ENCODE measurements at places on chromosomes 4 and X.

- DNase-seq, result no peak
Observed at GRCh38 chr4:122170775-122171174, 18.6 kb downstream of the BLTP1 start.

GRCh38 chrX:53813670-53814440 lies 127.3 kb upstream of the HUWE1 start:
- no peak for DNase-seq

GRCh38 chr4:188408244-188409030 lies 269.2 kb downstream of the TRIML1 start:
- no peak for DNase-seq

DNA sequence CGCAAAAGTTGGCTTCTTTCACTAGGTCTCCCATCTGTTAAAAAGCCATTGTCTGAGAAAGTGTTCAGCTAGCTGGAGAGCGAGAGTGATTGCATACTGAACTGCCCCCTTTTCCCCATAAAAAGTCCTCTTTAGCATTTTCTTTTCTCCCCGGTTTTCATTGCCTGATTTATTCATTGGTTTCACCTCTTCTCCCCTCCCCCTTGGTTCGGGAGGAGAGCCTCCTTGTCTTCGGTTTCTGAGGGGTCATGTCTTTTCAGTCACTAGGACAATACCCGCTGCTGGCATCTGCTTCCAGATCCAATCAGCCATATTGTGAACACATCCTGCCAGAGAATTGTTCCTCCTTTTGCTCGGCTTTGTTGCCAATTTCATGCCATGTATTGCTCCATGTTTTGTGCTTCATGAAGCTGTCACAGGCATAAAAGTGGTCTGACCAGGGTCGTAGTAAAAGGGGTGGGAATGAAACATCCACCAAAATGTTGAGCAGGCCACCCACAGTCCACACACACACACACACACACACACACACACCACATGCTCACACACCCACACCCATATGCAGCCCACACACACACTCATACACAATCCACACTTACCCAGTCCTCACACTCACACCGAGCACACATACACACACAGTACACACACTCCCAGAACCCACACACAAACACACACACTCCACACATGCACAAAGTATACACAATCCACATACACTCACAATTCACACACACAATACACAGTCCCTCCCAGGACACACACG lies 136.0 kb downstream of the NKX6-1 start:
- no peak for DNase-seq

- no peak for DNase-seq
Observed at GRCh38 chrX:629230-630006, 1.2 kb upstream of the SHOX start.

DNA sequence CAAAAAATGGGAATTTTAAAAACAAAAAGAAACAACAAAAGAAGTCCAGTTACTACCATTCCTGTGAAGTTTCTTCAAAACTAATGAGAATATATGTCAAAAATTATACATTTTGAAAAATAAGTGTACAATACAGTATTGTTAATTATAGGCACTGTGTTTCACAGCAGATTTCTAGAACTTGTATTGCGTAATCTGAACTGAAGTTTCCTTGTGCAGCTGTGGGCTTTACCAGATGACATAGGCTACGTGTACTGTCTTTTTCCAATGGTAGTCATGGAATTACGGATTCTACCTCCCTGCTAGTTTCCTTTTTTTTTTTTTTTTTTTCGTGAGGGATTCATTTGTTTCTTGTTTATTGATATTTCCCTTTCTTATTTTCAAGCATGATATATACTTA lies 113.8 kb upstream of the GABRA2 start:
- DNase-seq, result no peak

DNA sequence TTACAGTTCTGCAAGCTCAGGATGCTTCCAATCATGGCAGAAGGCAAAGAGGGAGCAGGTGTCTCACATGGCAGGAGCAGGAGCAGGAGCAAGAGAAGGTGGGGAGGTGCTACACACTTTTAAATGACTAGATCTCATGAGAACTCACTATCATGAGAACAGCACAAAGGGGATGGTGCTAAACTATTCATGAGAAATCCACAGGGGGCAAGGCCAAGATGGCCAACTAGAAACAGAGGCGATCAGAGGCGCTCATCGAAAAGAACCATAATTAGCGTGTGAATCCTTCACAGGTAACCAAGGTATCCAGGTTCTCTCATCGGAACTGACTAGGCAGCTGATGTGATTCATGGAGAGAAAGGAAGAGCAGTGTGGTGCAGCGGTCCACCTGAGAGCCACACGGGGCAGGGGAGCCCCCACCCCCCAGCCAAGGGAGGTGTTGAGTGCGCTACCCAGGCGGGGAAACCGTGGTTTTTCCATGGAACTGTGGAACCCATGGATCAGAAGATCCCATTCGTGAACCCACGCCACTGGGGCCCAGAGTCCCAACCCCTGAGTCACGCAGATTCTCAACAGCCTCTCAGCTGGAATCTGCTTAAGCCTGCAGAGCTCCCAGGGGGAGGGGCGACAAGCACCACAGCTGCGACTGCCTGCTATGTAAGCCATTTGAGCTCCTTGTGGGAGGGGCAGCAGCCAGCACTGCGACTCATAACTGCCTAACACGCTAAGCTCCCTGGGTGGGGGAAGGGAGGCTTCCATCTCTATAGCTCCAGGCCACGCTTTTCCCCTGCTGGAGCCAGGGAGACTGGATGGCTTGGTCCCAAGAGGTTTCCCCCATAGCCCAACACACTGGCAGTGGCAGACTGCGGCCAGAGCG lies 46.7 kb downstream of the FGF16 start:
- no peak for DNase-seq

GRCh38 chrX:19867411-19867732 lies 20.0 kb downstream of the SH3KBP1 start:
- DNase-seq, result no peak

GRCh38 chrX:114611018-114611619 lies 27.2 kb downstream of the HTR2C start:
- DNase-seq, result peak; percentile 16

GRCh38 chrX:10557166-10557565 lies 63.2 kb downstream of the MID1 start:
- DNase-seq, result no peak

GRCh38 chr4:151472711-151473110 lies 63.7 kb downstream of the FHIP1A start:
- no peak for DNase-seq

DNA sequence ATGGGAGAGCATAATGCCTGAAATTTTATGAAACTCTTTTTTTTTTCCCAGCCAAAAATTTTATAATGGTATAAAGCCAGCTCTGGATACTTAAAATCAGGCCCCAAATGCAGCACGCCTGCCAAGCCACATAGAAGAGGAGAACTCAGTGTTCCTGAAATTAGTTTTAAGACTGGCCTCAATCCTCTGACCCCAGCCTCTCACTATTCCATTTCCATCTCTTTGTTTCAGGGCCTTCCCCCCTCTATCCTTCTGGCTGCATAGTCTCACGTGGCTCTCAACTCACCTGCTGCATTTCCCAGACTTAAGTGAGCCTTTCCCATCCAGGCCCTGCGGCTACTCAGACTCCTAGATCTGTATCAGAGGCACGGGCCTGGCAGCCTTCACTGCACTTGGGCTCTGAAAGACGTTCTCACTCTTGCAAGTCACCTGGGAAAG lies 5.2 kb upstream of the CBR4 start:
- no peak for DNase-seq

GRCh38 chr4:157052429-157053040 lies 23.4 kb upstream of the GLRB start:
- DNase-seq, result no peak

- no peak for DNase-seq
Observed at GRCh38 chrX:153880440-153880815, 5.5 kb downstream of the L1CAM start.

- DNase-seq, result no peak
Observed at GRCh38 chrX:153670748-153671588, 2.6 kb downstream of the PNCK start.

DNA sequence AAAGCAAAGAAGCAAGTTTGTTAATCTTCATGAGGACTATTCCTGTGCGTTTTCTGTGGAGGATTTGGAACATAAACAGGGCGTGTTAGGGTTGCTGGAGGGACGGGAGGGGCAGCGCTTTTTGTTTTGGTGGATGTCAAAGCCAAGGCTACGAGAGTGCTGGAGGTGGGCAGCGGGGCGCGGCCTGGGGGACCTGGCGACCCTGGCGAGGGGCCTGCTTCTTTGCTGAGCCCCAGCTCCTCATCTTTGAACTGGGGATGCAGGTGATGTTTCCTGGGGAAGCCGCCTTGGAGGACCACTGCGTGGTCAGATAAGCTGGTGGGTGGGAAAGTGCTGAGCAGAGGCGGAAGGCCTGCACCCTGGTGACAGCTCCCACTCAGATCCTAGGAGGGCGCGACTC lies 55.2 kb downstream of the SORCS2 start:
- DNase-seq, result no peak

GRCh38 chrX:107731831-107732502 lies 43.6 kb downstream of the TSC22D3 start:
- no peak for DNase-seq

DNA sequence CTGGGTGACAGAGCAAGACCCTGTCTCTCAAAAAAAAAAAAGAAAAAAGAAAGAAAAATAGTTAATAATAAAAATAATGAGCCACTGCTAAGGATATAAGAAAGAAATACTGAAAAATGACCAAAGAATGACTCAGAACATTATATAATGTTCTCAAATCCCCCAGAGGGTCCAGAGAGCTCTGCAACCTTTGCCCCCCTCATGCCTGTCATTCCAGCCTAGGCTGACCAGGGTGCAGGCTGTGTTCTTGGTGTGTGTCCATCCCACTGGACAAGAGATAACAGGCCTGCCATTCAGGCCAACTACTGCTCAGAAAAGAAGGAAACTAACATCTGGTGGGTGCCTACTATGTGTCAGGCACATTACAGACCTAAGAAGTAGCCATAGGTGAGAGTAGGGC lies 72.7 kb upstream of the EDNRA start:
- DNase-seq, result no peak

DNA sequence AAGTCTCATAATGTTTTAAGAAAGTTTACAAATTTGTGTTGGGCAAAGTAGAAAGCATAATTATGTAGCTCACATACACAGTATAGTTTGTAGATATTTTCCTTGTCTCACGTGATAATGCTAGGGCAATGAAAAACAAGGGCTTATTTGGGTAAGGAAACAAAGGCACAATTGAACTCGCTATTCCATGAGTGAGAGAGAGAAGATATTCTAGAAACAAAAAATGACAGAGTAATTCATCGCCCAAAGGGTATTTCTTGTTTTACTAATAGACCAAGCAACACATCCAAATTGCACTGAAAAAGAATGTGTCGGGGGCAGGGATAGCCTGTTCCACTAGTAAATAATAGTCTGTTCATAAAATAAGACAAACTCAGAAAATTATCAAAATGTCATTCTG lies 3.6 kb upstream of the ASB11 start:
- no peak for DNase-seq

DNA sequence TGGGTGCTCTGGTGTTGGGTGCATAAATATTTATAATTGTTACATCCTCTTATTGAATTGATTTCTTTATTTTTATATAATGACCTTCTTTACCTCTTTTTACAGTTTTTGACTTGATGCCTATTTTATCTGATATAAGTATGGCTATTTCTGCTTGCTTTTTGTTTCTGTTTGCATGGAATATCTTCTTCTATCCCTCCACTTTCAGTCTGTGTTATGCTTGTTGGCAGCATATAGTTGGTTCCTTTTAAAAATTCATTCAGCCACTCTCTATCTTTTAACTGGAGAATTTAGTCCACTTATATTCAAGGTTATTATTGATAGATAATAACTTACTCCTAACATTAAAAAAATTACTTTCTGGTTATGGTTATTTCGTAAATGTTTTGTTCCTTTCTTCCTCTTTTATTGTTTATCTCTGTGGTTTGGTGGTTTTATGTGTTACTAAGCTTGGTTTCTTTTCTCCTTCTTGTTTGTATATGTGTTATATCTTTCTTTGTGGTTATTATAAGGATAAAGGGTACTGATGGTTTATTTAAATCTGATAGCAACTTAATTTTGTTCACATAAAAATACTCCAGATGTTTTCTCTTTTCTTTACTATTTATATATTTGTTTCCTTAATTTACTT lies 69.5 kb downstream of the IL15 start:
- DNase-seq, result no peak

- DNase-seq, result no peak
Observed at GRCh38 chr4:7830747-7831146, 108.9 kb downstream of the AFAP1 start.

- DNase-seq, result no peak
Observed at GRCh38 chr4:169996379-169997240, 29.6 kb downstream of the MFAP3L start.

DNA sequence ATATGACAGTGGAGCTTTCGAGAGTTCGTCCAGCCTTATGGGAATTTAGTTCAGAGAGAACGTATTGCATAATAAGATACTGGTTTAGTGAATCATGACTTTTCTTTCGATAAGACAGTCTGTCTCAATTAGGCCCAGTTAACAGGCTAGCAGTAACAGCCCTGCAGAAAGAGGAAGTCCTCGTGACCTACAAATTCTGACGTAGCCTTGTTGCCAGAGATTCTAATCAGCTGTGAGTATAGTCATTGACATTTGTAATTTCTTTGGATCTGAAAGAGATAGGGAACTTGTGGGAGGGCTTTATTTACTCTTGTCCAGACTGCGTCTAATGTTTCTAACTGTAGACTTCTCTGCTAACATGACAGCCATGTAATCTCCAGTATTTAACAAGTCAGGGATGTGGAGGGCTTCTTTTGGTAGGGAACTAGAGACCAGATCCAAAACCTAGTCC lies 15.8 kb downstream of the ART3 start:
- no peak for DNase-seq

DNA sequence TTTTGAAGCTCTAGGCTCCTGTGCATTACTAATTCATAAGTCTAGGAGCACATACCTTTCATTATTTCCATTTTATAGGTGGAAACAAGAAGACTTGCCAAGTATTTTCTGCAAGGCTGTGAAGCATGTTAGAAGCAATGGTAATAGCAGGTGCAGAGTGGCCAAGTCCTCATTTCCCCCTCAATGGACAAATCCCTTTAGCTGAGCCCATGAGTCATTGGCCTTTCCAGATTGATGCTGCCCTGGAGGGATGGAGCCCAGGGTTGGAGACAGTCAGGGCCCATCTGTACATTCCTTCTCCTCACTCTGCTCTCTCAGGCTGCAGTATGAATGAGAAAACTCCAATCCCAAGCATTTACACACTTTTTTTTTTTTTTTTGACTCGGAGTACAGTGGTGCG lies 6.6 kb downstream of the MGST2 start:
- DNase-seq, result no peak

DNA sequence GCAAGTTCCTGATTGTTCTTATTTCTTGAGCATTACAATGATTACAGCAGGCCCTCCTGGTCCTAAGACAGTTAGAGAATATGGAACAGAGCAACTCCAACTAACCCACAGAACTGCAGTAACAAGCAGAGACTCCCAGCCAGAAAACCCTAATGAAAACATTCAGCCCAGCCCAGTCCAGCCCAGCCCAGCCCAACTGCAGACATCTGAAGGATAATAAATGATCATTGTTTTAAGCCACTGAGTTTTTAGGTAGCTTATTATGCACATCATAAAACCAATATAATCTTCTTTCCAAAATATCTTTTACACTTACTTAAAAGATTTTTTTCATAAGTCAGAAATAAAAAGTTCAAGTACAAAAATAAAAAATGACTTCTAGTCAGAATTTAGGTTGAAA lies 51.3 kb downstream of the SPOCK3 start:
- DNase-seq, result no peak
